ENCODE measurements at places on chromosomes 6 and 20. TPM values are rescaled to one million over a fixed set of nuclear protein-coding genes. Genes with fewer than 3 reads are reported as not detected.

The VGLL2 gene
- total RNA-seq = not detected

The PKHD1 gene
- total RNA-seq = 17.3 TPM

The IL17A gene
- total RNA-seq = not detected

The WFDC2 gene
- 144 TPM for total RNA-seq

DNA sequence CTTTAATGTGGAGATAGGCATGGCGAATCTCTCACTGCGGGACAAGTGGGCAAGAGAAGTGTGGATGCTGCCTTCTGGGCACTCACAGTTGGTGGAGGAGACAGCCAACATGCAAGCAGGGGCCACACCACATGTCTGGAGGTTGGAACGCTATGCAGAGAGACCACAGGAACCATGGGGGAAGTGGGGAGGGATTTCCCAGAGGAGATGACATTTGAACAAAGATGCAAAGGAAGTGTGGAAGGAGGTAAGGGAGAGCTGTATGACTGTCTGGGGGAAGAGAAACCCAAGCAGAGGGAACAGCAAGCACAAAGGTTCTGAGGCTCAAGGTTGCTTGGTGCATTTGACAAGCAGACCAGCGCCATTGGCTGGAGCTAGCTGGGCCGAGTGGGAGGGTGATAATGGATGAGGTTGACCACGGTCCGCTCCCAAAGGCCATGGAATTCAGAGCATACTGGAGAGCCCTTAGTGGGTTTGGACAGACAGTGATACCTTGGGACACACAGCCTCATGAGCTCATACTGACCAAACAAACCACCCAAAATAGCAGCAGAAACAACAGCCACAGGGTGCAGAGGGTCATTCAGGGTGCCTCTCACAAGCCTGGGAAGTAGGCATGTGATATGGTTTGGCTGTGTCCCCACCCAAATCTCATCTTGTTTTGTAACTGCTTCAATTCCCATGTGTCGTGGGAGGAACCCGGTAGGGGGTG is 7.6 kb upstream of the FAM110A start:
- no peak for DNase-seq

The SMOC2 gene
- 213 TPM for total RNA-seq

The SGK2 gene
- 56.8 TPM for total RNA-seq

GRCh38 chr6:148324297-148324985 is 18.2 kb upstream of the SASH1 start:
- no peak for DNase-seq

DNA sequence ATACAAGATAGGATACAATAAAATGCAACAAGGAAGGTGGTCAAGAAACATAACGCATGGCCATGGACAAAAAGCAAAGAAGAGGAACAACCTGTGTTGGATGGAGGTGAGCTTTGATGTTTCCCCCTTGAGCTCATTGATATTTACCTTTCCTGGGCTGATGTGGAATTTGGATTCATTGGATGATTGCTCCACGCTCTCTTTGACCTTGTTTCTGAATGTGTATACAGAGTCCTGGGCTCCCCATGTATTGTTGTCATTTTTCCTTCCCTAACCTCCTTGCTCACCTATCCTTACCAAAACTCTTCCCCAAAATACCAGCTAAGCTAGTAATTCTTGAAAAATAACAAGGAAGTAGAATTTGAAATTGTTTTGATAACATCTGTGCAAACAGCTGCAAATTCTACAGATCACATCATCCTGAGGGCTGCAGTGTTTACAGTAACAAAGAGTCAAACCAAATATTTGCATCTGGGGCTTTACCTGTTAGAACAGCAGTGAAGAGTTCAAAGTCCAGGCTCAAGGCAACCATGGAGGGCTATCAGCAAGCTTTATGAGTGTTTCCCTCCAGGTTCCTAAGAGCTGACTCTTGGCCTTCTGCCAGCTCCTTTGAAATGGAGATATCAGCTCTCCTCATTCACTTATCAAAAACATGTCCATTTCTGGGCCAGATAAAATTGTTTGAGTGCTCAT is 214.3 kb upstream of the MARCKS start:
- peak; percentile 85 for DNase-seq

The CLVS2 gene
- total RNA-seq = 0.06 TPM

- DNase-seq = no peak
Measured at GRCh38 chr6:44631968-44632367, 244.5 kb downstream of the CDC5L start.

GRCh38 chr6:31541059-31541657 is 645 bp downstream of the DDX39B start:
- no peak for DNase-seq

DNA sequence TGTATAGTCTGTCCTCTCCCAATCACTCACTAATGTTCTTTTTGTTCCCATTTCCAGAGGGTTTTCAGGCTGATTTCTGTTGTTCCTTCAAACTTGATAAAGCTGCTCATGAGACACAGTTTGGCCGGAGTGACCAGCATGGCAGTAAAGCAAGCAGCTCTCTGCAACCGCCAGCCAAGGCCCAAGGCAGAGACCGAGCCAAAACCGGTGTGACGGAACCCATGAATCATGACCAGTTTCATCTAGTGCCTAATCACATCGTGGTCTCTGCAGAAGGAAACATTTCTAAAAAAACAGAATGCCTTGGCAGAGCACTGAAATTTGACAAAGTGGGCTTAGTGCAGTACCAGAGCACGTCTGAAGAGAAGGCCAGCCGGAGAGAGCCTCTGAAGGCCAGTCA is 14.8 kb upstream of the RPL7L1 start:
- DNase-seq = no peak

DNA sequence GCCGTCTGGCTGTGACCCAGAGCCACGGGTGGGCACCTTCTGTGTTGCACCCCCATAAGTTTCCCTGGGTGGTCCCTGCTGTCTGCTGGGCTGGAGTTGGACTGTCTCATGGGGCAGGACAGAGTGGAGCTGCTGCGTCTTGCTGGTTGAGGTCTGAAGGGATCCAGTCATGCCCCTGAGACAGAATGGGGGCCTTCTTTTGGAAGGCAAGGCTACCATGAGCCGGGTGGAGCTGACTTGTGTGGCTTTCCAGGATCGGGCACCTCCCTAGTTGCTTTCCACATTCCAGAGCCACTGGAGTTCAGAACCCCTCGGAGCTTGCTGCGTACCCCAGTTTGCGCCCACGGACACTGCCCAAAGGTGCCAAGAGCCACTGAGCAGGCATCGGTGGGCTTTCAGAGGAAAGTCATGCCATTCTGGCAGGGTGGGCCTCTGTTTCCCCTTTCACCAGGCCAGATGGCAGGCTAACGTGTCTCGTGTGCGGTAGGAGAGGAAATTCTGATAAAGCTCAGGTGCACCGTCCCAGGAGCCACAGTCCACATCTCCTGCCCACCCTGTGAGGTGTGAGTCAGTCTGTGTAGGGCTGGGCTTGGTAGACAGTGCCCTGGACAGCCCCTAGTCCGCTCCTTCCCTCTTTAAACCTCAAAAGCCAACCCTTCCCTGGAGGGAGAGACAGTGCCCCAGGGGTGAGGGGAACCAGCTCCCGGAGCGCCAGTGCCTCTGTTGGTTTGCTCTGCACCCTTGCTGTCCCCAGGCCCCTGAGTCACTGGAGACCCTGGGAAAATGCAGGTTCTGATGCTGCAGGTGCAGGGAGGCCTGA is 125.3 kb downstream of the SYCP2 start:
- DNase-seq = peak; percentile 7

DNA sequence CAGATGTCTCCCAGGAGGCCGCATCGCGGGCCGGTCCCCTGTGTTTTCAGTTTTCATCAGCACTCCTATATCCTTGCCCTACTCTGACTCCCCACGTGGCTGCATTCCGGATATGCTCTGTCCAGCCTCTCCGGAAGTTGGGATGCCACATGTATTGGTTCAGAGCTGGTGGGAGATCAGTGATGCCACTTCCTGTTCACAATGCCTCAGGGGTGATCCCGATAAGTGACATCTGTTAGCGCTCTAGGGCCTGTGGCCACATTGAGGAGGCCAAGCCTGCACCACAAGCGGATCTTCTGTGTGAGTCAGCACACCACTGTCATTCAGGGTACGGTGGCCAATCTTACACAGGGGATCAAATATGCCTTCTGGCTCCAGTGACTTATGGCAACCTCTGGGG is 57.8 kb downstream of the PPP1R3G start:
- DNase-seq = no peak

DNA sequence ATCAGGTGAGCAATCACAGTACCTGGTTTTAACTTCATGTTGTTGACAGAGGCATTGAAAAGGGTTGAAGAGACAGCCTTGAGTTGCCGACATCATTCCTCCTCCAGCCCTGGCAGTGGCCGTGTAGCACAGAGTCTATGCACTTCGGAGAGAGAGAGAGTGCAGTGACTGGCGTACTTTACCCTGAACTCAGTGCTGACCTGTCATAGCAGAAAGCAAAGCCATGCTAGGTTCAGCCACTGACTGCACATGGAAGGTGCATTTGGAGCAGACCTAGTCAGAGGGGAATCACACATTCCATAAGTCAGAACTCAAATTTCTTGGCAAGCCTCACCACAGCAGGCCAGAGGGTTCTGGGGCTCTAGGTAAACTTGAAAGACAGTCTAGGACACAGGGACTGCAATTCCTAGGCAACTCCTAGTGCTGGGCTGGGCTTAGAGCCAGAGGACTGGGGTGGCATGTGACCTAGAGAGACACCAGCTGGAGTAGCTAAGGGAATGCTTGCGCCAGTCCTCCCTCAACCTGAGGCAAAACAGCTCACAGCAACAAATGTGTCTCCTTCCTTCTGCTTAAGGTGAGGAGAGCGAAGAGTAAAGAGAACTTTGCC is 69.1 kb downstream of the ELOVL4 start:
- no peak for DNase-seq

DNA sequence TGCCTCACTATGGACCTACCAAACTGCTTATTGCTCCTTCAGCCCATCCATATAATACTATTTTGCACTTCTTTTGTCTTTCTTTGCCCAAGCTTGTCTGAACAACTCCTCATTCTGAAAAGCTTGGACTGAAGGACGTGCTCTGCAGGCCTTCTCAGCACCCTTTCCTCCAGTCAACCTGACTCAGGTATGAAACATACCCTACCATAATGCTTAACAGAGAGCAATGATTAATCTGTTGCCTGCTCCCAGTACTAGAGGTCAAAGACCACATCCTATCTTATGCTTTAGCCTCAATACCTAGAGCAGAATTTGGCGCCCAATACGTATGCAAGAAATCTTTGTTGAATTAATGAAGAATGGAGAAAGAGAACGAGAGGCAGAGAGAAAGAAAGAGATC is 55.2 kb downstream of the ATXN1 start:
- no peak for DNase-seq

GRCh38 chr20:38229376-38230252 is 30.9 kb downstream of the KIAA1755 start:
- DNase-seq = no peak

The VSX1 gene
- not detected for total RNA-seq

Measured in mucosa of gallbladder (tissue), 1 donor.